ENCODE measurements at places on chromosomes 16 and 17. TPM values are rescaled to one million over a fixed set of nuclear protein-coding genes. Genes with fewer than 3 reads are reported as not detected.

The CCL2 gene
- total RNA-seq: 0.51 TPM

The CPPED1 gene
- total RNA-seq: 11.1 TPM

The DNAAF1 gene
- total RNA-seq: not detected

The HYDIN gene
- not detected for total RNA-seq

The KCNJ16 gene
- not detected for total RNA-seq

The COX6A2 gene
- not detected for total RNA-seq

The KRT20 gene
- not detected for total RNA-seq

The ABI3 gene
- total RNA-seq: 10.3 TPM

The CDK3 gene
- 3.5 TPM for total RNA-seq

The ENO3 gene
- total RNA-seq: 3.0 TPM

The ZDHHC1 gene
- total RNA-seq: 2.6 TPM

The MYH8 gene
- not detected for total RNA-seq

The TBC1D3 gene
- total RNA-seq: 0.20 TPM

The KCNAB3 gene
- 1.8 TPM for total RNA-seq

The GPR179 gene
- not detected for total RNA-seq

The ZP2 gene
- total RNA-seq: not detected

The EME1 gene
- 24.4 TPM for total RNA-seq

The C17orf50 gene
- total RNA-seq: not detected

The NHLRC4 gene
- total RNA-seq: 0.07 TPM

The CCL17 gene
- not detected for total RNA-seq

The TP53TG3C gene
- 0.23 TPM for total RNA-seq

The ASPA gene
- total RNA-seq: not detected

The C16orf46 gene
- not detected for total RNA-seq

The ACD gene
- 47.9 TPM for total RNA-seq

The ZG16B gene
- 0.20 TPM for total RNA-seq

The SIRT7 gene
- total RNA-seq: 19.4 TPM

The SLC9A5 gene
- total RNA-seq: 0.57 TPM

The GSDMA gene
- total RNA-seq: not detected

The C17orf100 gene
- 0.23 TPM for total RNA-seq

The TNFSF13 gene
- total RNA-seq: 0.37 TPM

The PLEKHH3 gene
- total RNA-seq: 15.7 TPM

The NPIPB8 gene
- not detected for total RNA-seq

The TMEM132E gene
- total RNA-seq: not detected

The SLC5A10 gene
- total RNA-seq: not detected

The SLFN13 gene
- total RNA-seq: 0.80 TPM

The OTOP3 gene
- total RNA-seq: not detected

The RAB26 gene
- 9.5 TPM for total RNA-seq

The DNAJC7 gene
- total RNA-seq: 150 TPM

The DBF4B gene
- 11.6 TPM for total RNA-seq

The KCNH4 gene
- total RNA-seq: not detected

The KCNH6 gene
- total RNA-seq: not detected

The EPN3 gene
- total RNA-seq: not detected

The RGS11 gene
- 0.07 TPM for total RNA-seq

The OSGIN1 gene
- total RNA-seq: 3.8 TPM

The CCL4 gene
- not detected for total RNA-seq

The TBC1D3B gene
- total RNA-seq: not detected

The NUPR1 gene
- 8.2 TPM for total RNA-seq

The CFAP97D1 gene
- total RNA-seq: not detected

The TBC1D3H gene
- total RNA-seq: not detected
